ENCODE measurements at places on chromosomes 1 and 21.

- no peak for DNase-seq
Measured at GRCh38 chr1:19441048-19441780, 44.1 kb downstream of the CAPZB start.

DNA sequence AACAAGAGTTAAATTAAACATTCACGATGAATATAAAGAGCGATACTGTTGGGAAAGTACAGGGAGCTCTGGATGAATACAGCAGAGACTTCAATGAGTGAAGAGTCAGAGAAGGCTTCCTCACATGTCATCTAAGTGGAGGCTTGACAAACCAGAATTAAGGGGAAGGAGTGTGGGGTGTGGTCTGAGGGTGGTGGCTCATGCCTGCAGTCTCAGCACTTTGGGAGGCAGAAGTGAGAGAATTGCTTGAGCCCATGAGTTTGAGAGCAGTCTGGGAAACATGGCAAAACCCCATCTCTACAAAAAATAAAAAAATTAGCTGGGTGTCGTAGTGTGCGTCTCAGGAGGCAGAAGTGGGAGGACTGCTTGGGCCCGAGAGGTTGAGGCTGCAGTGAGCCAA, 8.7 kb downstream of the SDHB start:
- no peak for DNase-seq

GRCh38 chr1:32702599-32703478, at the start of gene SYNC:
Gene SYNC (minus strand): TSS chr1:32702770. CDS start chr1:32702660, 110 bp downstream.
- no peak for DNase-seq

- no peak for DNase-seq
Measured at GRCh38 chr1:27427816-27428315, 35.4 kb downstream of the GPR3 start.

DNA sequence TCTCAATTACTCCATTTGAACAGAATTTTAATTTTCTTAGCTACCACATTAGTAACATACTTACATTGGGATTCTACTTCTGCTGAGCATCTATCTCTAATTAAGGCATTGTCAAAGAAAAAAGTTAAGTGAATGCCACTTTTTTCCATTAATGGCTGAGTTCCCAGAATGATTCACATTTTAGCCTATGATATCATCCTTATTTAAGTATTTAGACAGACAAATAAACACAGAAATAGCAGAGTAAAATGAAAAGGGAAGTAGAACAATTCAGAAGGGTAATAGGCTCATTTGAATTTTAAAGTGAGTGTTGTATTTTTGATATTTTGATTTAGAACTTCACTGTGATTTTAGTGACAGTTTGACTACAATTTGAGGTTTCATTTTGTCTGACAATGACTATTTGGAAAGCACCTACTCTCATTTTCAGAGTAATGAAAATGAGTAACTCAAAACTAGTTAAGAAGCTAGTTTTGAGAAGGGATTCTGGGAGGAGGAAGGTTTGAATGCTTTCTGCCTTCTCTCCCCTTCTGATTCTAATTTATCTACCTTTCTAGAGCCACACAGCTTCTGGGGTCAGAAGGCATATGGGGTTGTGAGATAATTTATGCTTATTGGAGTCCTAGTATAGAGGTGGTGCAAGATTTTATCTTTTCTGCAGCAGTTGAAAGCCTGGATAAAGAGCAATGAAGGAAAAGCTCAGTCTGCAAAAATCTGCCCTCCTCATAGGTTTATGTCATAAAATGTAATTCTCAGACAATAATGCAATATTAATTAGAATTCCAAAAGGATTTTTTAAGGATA, 15.5 kb downstream of the LYPLAL1 start:
- DNase-seq: no peak

GRCh38 chr1:42743317-42744147, 3.5 kb upstream of the CLDN19 start:
- no peak for DNase-seq

DNA sequence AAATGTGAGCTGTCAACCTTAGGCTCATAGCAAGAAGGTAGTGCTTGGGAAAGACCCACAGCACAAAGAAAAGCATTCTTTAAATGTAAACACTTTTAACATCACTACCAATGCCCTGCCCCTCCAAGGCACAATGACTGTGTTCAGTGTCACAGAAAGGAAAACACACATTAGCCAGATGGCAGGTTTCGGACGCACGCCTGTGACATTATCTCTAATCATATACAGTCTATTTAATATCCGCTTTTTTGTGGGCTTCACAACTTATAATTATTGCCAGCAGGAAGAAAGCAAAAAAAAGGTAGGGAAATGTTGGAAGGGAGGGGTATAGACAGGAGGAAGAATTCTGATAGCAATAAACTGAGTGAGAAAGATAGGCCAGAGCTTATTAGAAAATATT, 112.4 kb upstream of the BEND5 start:
- DNase-seq: no peak

DNA sequence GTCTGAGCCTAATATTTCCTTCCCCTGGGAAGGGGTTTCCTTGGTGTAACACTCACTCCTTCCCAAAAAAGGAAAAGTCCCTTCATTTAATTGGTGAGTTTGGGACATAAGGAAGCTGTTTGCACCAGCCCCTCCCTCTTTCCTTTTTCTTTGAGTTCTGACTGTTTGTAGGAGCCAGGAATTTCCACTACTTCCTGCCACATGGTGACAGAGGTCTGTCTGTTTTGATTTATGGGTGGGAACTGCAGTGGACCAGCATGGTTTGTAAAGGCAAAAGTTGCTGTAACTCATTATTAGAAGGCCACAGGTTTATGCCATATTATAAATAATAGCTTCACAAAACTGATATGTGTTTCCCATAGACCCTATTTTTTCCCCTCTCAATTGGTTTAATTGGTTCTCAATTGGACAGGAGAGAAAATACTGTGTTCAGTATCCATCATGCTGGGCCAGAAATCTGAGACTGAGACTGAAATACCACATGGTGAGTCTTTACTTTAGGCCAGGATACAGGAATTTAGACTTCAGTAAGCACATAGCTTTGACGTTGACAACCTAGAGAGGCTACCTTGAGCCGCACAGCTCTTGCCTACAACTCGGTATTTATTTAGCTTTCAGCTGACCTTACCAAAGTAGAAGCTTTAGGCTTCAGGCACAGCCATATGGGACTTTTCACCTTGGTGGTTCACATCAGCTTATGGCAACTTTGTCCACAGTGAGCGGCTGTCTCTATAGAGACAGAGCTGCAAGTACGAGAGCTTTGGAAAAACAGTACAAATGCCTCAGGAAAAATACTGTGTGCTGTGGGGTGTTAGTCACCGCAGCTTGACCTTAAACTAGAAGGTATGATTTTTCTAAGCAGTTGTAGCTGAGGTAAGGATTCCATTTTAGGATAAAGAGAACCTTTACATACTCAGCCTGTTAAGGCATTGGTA, 40.0 kb upstream of the RGS7 start:
- no peak for DNase-seq

- DNase-seq: no peak
Measured at GRCh38 chr1:188778578-188778977, 1699.1 kb downstream of the BRINP3 start.

- no peak for DNase-seq
Measured at GRCh38 chr1:97488530-97488929, 432.3 kb downstream of the DPYD start.

DNA sequence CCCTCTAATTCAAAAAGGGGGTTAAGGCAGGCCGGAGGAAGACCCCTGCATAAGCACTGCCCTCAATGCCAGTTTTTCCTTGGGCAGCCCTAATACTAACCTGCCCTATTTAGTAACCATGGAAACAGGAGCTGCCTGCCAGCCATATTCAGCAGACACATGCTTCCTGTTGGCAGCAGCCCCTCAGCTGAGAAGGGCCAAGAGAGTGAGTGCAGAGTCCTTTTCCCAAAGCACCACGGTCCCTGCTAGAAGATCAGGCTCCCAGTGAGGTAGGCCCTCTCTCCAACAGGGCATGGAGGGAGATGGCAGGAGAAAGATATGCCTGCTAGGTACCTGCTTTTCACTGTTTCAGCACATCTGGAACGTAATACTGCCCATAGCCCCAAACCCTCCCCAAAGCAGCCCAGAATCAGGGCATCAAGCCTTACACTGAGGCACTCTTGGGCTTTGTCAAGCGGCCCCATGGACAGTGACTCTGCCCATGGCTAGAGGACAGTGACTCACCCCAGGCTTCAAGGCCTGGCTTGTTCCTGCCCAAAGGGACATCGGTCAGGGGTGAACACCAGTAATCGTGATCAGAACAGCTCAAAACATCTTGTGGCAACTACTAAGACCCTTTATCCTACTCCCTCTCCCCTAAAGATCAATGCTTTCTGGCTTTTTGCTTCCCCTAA, 64.5 kb downstream of the BCAR3 start:
- DNase-seq: no peak

- peak; percentile 63 for DNase-seq
Measured at GRCh38 chr1:22428672-22429071, 23.0 kb upstream of the ZBTB40 start.

DNA sequence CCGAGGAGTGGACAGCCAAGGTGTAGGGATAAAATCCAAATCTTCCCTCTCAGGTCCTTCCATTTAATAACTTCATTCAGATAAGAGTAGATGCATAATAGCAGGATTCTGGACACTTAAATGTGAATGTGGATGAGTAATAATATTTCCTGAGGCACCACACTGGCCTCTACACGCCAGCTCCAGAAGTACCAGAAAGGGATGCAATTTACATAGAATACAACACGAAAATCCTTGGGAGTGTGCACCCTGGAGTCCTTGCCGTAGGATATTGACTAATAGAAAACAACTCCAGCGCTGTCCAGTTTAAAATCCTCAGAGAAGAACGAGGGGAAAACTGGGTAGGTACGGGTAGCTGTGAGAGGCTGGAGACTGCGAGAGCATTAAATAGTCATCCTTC, 6.9 kb downstream of the PLXNA2 start:
- no peak for DNase-seq

GRCh38 chr21:44845418-44846223, 27.8 kb upstream of the SUMO3 start:
- DNase-seq: peak; percentile 89

DNA sequence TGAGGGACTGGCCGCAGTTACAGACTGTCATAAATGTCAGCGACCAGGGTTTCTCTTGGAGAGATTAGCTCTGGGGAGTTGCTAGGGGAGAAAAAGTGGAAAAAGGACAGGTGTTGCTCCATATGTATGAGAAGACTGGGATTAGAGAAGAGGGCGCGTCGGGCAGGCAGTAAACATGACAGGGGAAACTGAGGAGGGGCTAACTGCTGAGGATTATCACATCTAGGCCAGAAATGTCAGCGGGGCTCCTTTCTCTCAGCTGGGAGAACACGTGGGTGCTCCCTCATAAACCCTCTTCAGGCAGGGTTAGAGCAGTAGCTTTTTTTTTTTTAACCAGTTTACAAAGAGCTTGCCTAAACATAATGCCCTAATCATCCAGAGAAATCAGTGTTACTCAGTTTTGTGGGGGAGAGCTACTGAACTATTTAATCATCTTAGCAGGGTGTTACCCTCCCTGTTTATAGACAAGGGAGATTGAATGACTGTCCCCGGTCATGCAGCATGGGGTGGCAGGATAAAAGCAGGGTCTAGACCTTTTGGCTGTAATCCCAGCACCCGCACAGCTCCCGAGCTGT, 35.2 kb downstream of the ELAPOR1 start:
- DNase-seq: no peak

DNA sequence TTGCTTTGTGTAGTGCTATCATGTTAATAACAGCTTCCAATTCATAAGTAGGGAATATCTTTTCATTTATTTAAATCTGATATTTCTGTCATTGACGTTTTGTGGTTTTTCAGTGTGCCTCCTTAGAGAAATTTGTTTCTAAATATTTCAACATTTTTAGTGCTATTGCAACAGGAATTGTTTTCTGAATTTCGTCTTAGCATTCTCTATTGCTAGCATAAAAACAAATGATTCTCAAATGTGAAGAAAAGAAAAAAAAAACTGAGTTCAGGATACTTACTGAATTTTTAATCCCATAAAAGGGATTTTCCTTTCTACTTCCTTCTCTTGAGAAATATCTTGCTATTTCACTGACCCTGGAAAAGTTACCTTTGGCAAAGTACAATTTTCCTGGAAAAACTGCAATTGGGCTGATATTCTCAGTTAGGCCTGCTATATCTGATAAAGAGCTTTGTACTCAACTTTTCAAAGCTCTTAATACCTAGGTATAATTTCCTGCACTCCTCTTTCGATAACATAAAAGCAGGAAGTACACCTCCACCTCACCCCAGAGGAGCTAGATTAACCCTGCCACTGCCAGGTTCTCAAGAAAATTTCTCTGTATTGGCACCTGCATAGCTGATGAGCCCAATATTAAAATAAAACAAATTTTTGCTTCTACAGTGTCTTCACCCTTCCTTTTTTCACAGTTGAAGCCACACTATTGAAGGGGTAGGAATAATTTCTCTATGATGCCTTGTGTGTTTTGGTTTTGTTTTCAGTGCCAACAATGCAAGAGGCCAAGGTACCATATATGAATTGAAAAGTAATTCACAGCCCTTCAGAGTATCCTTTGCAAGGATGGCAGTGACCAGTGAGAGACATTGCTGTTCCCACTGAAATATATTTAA, 35.6 kb downstream of the PTPN14 start:
- DNase-seq: no peak

- DNase-seq: no peak
Measured at GRCh38 chr1:162292422-162292849, 84.2 kb downstream of the SPATA46 start.

- no peak for DNase-seq
Measured at GRCh38 chr1:55378582-55378981, 163.4 kb upstream of the USP24 start.

- DNase-seq: no peak
Measured at GRCh38 chr1:194774535-194774934, 1588.1 kb upstream of the B3GALT2 start.

GRCh38 chr1:213333121-213333520, 282.1 kb downstream of the RPS6KC1 start:
- no peak for DNase-seq

- DNase-seq: no peak
Measured at GRCh38 chr1:154760469-154760933, 109.6 kb downstream of the KCNN3 start.

DNA sequence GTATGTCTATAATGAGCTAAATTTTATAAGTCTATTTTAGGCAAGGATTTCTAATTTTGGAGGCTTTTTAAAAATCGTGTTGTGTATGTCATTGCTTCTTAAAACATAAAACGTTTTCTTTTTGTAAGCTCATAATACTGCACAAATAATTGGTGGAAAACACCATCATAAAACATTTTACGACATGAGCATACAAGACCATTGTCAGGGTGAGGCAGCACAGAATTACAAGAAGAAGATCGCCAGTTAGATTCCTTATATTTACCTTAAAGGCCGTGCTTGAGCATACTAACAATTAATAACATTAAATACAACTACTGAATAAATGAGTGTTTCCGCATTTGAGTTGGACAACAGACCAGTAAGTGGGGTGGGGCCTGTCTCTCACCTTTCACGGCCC, 19.1 kb upstream of the LMX1A start:
- DNase-seq: no peak

GRCh38 chr1:180851995-180852887, 60.5 kb upstream of the KIAA1614 start:
- no peak for DNase-seq

- DNase-seq: peak; percentile 7
Measured at GRCh38 chr1:78333502-78333901, 157.3 kb upstream of the PTGFR start.
